Suprapubic skin (tissue), 4 donors: ENCODE measurements at places on chromosomes 11 and 22. TPM values are rescaled to one million over a fixed set of nuclear protein-coding genes. Genes with fewer than 3 reads are reported as not detected.

DNA sequence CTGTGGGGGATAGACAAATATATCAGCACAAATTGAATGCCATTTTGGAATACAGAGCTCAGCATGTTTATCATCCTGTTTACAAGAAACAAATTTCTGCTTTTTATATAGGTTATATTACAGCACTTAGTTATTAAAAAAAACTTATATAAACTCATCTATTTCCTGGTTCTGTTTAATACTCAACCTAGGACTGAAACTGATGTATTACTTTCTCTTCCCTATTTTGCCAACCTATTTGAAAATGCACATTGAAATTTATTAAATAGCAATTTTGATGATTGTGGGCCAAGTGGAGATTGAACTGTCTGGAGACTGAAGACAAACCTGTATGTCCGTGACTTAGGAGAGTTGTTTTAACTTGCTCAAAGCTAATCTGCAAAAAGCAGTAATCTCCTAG is 288.3 kb upstream of the ANO3 start:
- no peaks in the 10 kb centered on the region for H3K36me3 ChIP-seq
- no peaks in the 10 kb centered on the region for H3K27me3 ChIP-seq
- no peak for DNase-seq
- H3K4me1 ChIP-seq: no peaks in the 10 kb centered on the region

GRCh38 chr11:119907122-119907851 is 178.3 kb upstream of the NECTIN1 start:
- H3K36me3 ChIP-seq: no peaks in the 10 kb centered on the region
- DNase-seq: no peak
- H3K4me1 ChIP-seq: peaks cover 14% of the 10 kb centered on the region
- H3K27me3 ChIP-seq: peaks cover 22% of the 10 kb centered on the region

DNA sequence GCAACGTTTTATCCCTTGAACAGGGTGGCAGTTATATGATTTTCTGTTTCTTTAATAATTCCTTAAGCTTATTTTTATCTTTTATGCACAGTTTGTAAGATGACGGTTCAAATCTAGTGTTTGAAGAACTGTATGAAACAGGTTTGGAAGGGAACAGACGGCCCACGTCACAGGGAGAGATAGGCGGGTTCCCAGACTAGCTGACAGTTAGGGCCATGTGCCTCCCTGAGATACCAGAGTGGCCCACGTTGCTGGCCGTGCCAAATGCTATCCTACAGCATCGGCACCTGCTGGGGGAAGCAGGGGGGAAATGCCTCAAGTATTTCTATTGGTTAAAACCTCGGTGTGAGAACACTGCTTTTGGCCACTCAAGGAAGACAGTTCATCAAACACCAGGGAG is 50.2 kb upstream of the BID start:
- no peak overlapping the region for H3K4me3 ChIP-seq
- H3K27me3 ChIP-seq: no peaks in the 10 kb centered on the region
- DNase-seq: no peak
- H3K4me1 ChIP-seq: no peaks in the 10 kb centered on the region
- peaks cover 48% of the 10 kb centered on the region for H3K36me3 ChIP-seq
- no peak overlapping the region for H3K27ac ChIP-seq

DNA sequence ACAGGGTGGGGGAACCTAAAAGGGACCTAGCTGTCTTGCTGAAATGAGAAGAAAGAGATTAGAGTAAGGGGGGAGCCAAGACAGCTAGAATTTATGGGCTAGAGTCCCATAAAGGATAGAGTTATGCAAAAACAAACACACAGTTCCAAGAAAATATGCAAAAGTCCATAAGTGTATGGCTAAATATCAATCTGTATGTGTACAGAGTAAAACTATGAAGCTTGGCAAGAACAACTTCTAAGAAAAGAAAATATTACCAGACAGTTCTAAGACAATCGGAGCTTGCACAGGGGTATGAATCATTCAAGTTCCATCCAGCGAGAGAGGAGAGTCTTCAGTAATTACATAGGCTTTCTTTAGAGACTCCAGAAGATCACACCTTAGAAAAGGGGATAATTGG is 41.8 kb downstream of the GDPD4 start:
- no peak for DNase-seq
- no peaks in the 10 kb centered on the region for H3K4me1 ChIP-seq
- H3K36me3 ChIP-seq: no peaks in the 10 kb centered on the region
- no peak overlapping the region for H3K27ac ChIP-seq
- H3K27me3 ChIP-seq: no peaks in the 10 kb centered on the region

DNA sequence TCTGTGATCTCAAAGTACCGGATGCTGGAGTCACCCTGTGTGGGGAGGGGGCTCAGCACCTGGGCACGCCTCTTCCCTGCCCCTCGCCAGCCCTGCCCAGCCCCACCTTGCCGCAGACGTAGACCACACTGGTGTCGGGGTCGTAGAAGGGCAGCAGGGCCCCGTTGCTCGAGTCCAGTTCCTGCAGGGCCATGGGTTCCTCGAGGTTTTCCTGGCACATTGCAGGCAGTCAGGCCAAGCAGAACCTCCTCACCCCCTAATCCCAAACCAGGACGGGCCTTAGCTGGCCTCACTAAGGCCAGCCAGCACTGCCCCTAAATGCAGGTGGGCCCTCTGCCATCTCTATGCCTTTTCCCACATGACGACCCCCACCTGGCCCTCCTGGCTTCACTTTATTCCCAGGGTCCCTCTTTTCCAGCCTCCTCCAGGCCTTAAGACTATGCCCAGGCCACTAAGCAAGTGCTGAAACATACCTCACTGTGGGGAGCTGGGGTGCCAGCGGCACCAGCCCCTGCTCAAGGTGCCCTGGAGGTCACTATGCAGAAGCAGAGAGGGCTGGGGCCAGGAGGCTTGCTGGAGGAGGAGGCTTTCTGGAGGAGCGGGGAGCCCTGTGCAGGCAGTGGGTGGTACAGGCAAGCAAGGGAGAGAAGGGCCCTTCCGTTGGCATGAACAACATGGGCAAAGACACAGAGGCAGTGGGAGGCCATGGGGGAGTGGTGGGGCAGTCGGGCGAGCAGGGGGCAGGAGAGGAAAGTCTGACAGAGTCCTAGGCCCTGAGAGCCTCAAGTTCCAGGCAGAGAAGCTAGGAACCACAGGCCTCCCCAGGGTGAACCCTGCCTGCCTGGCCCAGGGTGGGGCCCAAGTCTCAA is 2.8 kb downstream of the CORO1B start:
- peaks cover 60% of the 10 kb centered on the region for H3K4me1 ChIP-seq
- peak overlapping the region; percentile 5 for H3K27ac ChIP-seq
- DNase-seq: no peak

DNA sequence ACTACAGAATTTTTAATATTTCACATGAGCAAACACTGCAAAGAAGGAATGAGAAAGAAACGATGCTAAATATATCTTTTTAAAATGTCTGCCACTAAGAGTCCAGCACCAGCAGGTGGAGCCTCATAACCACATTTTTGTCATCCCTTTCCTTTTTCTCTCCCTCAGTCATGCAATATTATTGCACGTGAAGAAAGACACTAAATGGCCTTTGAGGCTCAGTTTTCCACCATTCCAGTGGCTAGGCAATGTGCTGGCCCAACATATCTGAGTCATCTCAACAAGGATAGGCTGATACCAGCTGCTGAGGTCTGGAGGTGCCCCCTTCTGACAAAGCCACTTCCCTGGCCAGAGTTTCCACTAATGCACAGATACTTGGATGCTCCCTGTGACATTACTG is 1.8 kb downstream of the ALKBH8 start:
- H3K4me3 ChIP-seq: no peak overlapping the region
- DNase-seq: no peak
- H3K36me3 ChIP-seq: peaks cover 10% of the 10 kb centered on the region
- H3K27ac ChIP-seq: no peak overlapping the region
- peaks cover 34% of the 10 kb centered on the region for H3K4me1 ChIP-seq
- no peaks in the 10 kb centered on the region for H3K27me3 ChIP-seq

GRCh38 chr22:29275819-29276565 is 7.9 kb downstream of the EWSR1 start:
- no peak for DNase-seq
- H3K36me3 ChIP-seq: peaks cover 81% of the 10 kb centered on the region
- no peak overlapping the region for H3K4me3 ChIP-seq
- no peaks in the 10 kb centered on the region for H3K27me3 ChIP-seq
- H3K27ac ChIP-seq: no peak overlapping the region

GRCh38 chr22:37069319-37069718 is 17.8 kb downstream of the KCTD17 start:
- H3K27ac ChIP-seq: no peak overlapping the region
- H3K36me3 ChIP-seq: no peaks in the 10 kb centered on the region
- DNase-seq: no peak
- peaks cover 43% of the 10 kb centered on the region for H3K27me3 ChIP-seq
- peaks cover 4% of the 10 kb centered on the region for H3K4me1 ChIP-seq
- H3K4me3 ChIP-seq: no peak overlapping the region

GRCh38 chr22:36365020-36365411 is 22.8 kb downstream of the MYH9 start:
- no peaks in the 10 kb centered on the region for H3K36me3 ChIP-seq
- H3K27me3 ChIP-seq: no peaks in the 10 kb centered on the region
- H3K27ac ChIP-seq: peak overlapping the region; percentile 78
- no peak for DNase-seq
- peaks cover 98% of the 10 kb centered on the region for H3K4me1 ChIP-seq
- no peak overlapping the region for H3K4me3 ChIP-seq

DNA sequence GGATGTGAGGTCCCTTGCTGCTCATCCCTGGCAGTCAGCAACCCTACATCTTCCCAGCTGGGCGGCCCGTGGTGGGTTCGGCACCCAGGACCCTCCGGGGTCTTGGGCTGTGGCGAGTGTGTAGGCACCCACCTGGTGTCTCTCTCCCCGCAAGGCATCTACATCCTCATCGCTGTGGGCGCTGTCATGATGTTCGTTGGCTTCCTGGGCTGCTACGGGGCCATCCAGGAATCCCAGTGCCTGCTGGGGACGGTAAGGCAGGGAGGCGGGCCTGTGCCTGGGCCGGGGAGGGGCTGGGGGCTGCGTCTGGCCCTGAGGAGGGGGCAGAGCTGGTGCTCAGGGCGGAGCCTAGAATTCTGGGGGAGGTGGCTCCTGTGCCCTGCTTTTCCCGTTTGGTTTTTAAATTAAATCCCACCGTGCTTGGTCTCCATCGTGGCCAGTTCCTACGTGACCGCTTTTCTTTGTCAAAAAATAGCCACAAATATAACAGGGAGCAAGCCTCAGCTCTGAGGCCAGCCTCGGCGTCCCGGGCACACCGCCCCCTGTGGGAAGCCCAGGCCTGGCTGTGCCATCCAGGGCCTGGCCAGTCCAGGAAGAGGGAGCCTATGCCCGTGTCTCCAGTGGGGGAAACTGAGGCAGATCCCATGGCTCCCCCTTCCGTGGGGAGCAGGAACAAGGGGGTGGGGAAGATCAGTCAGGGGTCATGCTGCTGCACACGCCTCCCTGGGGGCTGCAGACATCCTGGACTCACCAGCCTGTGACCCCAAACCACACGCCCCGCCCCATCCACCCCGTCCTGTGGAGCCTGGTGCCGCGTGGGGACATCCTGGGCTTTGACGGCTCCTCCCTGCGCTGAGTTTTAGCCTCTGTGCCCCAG is 6.4 kb upstream of the TSSC4 start:
- H3K4me3 ChIP-seq: no peak overlapping the region
- peaks cover 51% of the 10 kb centered on the region for H3K4me1 ChIP-seq
- H3K36me3 ChIP-seq: peaks cover 70% of the 10 kb centered on the region
- H3K27me3 ChIP-seq: no peaks in the 10 kb centered on the region
- no peak for DNase-seq

DNA sequence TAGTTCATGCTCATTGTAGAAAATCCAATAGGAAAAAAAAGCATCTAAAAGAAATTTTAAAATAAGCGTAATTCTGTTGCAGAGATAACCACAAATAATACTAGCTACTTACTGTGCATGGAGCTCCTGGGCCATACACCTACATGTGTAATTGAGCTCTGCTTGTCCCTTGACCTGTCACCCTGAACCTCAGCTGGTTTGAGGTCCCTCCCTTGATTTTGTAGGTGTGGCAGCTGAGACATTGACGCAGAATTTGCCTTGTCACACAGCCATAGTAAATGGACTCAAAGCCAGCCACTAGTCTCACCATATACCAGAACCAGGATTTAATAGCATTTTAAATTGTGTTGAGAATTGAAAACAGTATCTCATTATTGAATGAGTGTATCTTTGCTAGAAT is 135.3 kb downstream of the MORC2 start:
- DNase-seq: no peak
- no peak overlapping the region for H3K4me3 ChIP-seq
- no peaks in the 10 kb centered on the region for H3K36me3 ChIP-seq
- peaks cover 28% of the 10 kb centered on the region for H3K4me1 ChIP-seq
- H3K27me3 ChIP-seq: no peaks in the 10 kb centered on the region

- H3K27me3 ChIP-seq: no peaks in the 10 kb centered on the region
- H3K4me1 ChIP-seq: no peaks in the 10 kb centered on the region
- no peak for DNase-seq
Observed at GRCh38 chr11:72569966-72570892, 104.0 kb downstream of the PDE2A start.

DNA sequence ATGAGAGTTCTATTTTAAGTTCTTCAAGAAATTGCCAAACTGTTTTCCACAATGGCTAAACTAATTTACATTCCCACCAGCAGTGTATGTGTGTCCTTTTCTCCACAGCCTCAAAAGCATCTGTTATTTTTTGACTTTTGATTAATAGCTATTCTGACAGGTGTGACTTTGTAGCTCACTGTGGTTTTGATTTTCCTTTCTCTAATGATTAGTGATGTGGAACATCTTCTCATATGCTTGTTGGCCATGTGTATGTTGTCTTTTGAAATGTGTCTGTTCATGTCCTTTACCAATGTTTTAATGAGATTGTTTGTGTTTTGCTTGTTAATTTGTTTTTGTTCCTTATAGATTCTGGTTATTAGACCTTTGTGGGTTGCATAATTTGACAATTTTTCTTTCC is 18.0 kb upstream of the RAB38 start:
- H3K27me3 ChIP-seq: no peaks in the 10 kb centered on the region
- DNase-seq: no peak
- no peak overlapping the region for H3K4me3 ChIP-seq
- no peaks in the 10 kb centered on the region for H3K36me3 ChIP-seq
- H3K27ac ChIP-seq: no peak overlapping the region
- H3K4me1 ChIP-seq: no peaks in the 10 kb centered on the region

GRCh38 chr22:24457894-24458420 is 30.6 kb downstream of the ADORA2A start:
- no peaks in the 10 kb centered on the region for H3K27me3 ChIP-seq
- no peak for DNase-seq
- H3K27ac ChIP-seq: no peak overlapping the region
- no peaks in the 10 kb centered on the region for H3K36me3 ChIP-seq

DNA sequence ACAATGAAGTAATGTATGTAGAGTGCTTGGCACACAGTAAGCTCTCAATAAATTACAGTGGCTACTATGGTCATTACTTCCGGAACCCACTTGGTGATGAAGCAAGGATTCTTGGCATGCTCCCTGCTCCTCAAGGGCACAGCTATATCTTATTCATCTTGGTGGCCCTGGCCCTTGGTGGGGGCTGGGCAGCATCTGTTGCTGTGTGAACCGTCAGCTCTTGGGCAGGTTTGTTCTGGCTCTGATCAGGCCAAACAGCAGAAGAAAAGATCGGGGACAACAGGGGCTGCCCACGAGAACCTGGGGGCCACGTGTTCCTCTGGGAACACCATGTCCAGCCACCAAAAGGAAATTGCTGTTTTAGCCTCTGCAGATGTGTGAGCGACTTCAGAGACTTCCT is 136.9 kb upstream of the SYT13 start:
- H3K27ac ChIP-seq: no peak overlapping the region
- no peaks in the 10 kb centered on the region for H3K36me3 ChIP-seq
- H3K27me3 ChIP-seq: peaks cover 14% of the 10 kb centered on the region
- H3K4me1 ChIP-seq: no peaks in the 10 kb centered on the region
- H3K4me3 ChIP-seq: no peak overlapping the region

Gene APOL5
- not detected for total RNA-seq

Gene OR6T1
- not detected for total RNA-seq

Gene SCO2
- total RNA-seq: not detected

Gene KRTAP5-9
- 0.55 TPM for total RNA-seq

Gene SLC43A3
- 58.5 TPM for total RNA-seq

Gene RAB3IL1
- 7.9 TPM for total RNA-seq
